ENCODE measurements at places on chromosomes 7 and 10.

GRCh38 chr7:106827626-106828025 is 37.5 kb upstream of the PIK3CG start:
- DNase-seq = no peak

DNA sequence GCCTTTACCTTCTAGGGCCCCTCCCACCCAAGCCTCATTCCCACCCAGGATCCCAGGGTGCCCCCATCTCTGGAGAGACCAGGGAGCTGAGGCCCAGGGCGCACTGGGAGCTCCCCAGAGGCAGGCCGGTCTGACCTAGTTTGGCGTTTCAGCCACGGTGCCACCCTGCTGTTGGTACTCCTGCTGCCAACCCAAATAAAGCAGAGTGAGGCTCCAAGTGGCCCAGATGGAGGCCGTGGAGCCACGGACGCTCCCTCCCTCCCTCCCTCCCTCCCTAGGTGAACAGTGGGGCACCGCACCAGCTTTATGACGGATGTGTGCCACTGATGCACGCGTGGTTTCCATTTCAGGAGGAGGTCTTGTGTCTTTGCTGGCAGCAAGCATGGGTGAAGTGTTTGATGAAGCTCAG is 1.8 kb downstream of the INPP5A start:
- no peak for DNase-seq

DNA sequence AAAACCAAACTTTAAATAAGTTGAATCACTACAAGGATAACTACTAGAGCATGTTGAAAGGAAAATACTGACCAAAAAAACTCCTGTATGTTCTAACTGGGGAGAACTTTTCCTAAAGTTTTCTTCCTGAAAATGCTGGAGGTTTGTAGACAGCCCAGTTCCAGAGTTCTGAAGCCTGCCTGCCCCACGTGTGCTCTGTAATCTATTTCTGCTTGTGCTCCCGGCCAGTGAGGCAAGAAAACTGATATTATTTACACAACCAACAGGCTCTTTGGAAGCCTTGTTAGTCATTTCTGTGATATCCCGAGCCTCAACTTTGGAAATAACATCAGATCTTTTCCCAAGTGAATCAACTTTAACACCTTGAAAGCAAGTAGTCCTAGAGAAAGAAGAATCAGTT is 46.7 kb downstream of the ZFAND4 start:
- no peak for DNase-seq

- DNase-seq = no peak
Measured at GRCh38 chr7:93889261-93889660, 1.3 kb downstream of the TFPI2 start.

DNA sequence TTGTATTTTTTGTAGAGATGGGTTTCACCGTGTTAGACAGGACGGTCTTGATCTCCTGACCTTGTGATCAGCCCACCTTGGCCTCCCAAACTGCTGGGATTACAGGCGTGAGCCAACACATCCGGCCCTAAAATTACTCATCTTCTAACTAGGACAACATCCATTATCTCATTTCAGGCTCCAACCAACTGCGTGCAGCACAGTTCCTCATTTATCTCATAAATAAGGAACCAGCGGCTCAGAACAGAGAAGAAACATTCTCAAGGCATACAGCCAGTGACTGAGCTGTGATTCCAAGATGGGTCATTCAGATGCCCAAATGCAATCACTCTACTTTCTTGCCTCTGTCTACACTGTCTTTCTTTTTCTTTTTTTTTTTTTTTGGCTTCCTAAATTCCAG is 356.1 kb downstream of the ELMO1 start:
- DNase-seq = peak; percentile 97

GRCh38 chr7:101795461-101795860 is 22.0 kb upstream of the CUX1 start:
- DNase-seq = no peak

- DNase-seq = no peak
Measured at GRCh38 chr7:23887660-23888059, 177.6 kb downstream of the STK31 start.

DNA sequence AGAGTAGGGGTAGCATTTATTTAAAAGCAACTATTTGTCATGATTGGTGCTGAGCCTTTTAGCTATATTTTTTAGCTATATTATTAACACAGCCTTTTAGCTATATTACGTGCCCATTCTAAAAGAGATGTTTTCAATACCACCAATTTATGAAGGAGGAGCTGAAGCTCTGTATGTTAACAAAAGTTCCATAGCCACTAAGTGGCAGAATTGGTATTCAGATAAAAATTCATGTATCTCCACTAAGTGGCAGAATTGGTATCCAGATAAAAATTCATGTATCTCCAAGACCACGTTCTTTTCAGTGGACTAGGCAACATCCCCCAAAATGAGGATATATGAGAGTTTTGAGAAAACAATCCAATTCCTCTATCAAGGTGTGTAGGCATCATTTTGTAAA is 268.6 kb downstream of the HGF start:
- DNase-seq = no peak

GRCh38 chr10:43352951-43353350 is 18.5 kb upstream of the FXYD4 start:
- DNase-seq = no peak

DNA sequence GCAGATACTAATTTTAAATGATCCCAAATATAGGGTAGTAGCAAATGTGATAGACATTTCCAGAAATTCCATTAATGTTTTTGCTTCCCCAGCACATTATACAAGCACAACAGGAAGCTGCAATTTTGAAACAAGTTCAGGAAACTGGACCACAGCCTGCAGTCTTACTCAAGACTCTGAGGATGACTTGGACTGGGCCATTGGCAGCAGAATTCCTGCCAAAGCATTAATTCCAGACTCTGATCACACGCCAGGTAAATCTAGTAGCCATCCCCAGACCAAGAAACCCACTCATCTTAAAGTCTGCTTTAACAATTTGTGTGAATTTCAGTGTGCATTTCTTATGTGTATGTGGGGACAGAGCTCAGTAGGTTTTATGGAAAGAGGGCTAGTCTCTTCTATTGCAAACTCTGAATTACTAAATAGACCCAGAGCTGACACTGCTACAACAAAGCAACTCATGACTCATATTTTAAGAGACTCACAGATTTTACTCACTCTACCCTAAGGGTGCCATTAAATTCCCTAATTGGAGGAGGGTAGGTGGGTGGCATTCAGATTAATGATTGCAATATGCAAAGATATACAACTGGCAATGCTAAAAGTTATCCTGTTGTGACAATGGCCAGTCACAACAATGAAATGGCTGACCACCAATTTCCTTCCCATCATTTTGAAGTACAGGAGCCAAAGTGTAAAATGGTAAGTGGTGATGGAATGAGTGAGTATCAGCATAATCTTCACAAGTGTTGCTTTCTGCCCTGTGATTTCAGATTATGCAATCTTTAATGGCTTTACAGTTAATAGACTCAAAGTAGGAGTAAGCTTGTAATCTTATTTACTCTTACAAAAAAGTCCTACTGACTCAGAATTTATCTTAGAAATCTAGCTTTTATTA is 317.6 kb upstream of the PLXDC2 start:
- no peak for DNase-seq

GRCh38 chr10:60643874-60644273 is 134.4 kb upstream of the CDK1 start:
- DNase-seq = no peak

- peak; percentile 26 for DNase-seq
Measured at GRCh38 chr10:97412891-97413304, 11.8 kb upstream of the RRP12 start.

- DNase-seq = no peak
Measured at GRCh38 chr7:75599244-75599781, 107.2 kb downstream of the SPDYE5 start.

- no peak for DNase-seq
Measured at GRCh38 chr7:93378131-93378760, 146.1 kb downstream of the VPS50 start.

- DNase-seq = no peak
Measured at GRCh38 chr10:105195831-105196230, 554.7 kb downstream of the SORCS3 start.

DNA sequence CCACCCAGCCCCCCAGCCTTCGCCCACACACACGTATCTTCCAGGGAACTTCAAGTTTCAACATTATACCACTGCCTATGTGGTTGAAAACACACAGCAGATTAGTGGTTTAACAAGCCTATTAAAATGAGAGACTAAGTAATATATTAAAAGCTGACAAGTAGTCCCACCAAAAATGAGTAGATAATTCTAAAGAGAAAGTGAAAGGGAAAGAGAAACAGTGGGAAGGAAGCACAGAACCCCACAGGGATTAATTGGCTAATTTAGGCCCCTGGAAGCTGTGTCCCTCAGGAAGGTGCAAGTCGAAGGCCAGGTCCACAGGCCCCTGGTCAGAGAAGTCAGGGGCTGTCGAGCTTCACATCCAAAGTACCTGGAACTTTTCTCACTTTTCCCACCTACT is 210.5 kb upstream of the YAE1 start:
- no peak for DNase-seq

DNA sequence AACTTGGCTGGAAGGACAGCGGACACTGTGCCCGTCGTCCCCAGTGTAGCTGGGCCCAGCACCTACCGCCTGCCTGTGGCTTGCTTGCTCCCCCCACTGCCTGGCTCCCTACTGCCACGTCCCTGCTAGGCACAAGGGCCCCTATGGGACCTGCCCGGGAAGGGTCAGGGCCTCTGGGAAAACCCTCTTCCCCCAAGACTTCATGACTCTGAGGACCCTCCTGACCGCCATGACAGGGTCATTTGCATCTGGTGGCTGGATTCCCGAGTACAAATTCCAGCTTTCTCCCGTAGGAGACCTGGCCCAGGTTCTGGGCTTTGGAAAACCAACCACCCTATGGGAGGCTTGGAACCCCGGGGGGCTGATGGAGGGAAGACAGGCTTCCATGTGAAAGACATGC is 1.4 kb upstream of the MMD2 start:
- DNase-seq = no peak

DNA sequence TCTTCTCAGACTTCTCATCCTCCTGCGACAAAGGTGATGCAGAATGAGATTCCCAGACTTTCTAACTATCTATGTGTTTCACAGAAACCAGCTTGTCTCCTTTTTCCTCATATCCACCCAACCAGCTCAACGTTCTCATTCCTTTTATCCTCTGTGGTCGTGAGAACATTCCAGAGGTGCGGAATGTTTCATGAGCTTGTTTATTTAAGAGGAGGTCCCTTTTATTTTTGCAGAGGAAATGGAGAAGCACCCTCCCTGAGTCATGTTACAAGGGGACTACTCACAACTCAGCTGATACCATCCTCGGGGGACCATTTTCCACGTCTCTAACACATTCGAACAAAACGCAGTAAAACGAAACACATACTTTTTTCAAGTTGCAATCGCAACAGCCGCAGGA is 93.2 kb downstream of the ZRANB1 start:
- DNase-seq = no peak

GRCh38 chr10:5446390-5446926 is 34.1 kb downstream of the NET1 start:
- peak; percentile 65 for DNase-seq

GRCh38 chr7:148340438-148341280 is 249.9 kb upstream of the C7orf33 start:
- no peak for DNase-seq

DNA sequence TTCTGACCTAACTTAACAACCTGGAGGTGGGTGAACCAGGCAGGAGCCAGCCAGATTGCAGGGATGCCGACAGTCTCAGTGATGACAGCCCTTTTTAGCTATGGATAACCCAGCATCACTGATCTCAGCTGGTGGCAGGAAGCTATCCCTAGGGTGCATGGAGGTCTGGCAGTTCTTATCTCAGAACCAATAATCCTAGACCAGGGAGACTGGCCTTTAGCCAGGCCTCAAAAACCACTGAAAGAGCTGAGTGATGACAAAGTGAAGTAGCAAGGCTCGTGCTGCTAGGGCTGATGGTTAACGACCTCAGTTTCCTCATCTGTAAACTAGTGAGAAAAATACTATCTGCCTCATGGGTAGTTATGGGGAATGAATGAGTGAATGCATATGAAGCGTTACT is 112.5 kb downstream of the RALA start:
- DNase-seq = no peak

- DNase-seq = no peak
Measured at GRCh38 chr10:103947799-103948516, 19.0 kb upstream of the SLK start.

GRCh38 chr10:71941318-71941717 is 22.9 kb upstream of the CHST3 start:
- no peak for DNase-seq

- peak; percentile 77 for DNase-seq
Measured at GRCh38 chr7:106597751-106598546, 63.0 kb downstream of the CCDC71L start.

DNA sequence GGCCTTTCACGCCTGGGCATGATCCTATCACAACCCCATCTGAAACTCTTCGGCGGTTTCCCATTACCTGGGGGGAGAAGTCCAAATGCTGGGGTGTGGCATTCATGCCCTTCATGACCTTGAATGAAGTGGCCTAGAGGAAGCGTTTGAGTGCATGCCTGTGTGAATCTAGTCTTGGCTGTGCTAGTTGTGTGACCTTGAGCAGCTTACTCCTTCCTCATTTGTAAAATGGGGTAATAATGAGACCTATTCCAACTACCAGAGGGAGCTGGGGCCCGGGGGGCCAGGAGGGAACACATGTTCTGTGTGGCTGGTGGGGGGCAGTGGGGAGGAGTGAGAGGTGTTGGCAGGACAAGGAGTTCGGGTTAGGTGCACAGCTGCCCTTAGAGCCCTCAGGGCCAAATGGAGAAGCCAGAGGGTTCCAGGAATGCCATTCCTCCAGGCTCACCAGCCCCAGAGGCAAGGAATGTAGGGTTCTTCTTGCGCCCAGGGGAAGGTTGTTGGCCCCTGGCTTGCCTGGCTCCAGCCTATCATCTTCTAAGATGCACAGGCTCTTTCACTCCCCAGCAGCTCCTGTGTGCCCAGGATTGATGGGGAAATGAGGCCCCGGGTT is 21.3 kb upstream of the TBRG4 start:
- DNase-seq = no peak

DNA sequence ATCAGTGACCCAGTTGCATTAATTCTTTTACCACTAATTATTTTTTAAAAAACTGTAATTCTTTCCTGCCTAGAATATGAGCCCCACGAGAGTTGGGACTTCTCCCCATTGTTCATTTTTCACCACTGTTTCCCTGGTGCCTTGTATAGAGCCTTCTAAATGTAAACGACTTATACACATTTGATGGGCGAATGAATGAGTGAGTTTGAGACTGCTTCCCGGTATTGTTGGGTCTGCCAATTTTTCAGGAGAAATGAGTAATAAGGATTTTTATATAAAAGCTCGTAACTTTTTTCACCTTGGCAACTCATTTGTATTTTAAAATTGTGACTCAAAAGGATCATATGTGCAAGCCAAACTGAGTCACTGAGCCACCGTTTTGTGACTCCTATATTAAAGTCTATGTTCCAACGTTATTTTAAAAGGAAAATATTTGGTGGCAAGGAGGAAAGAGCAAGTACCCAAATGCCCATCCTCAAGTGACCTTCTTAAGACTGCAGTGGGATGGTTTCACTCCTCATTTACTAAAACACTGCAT is 621.3 kb downstream of the KCNMA1 start:
- DNase-seq = no peak

- peak; percentile 40 for DNase-seq
Measured at GRCh38 chr10:86678999-86679792, 10.9 kb downstream of the LDB3 start.

- DNase-seq = peak; percentile 58
Measured at GRCh38 chr10:11145495-11145855, 127.8 kb downstream of the CELF2 start.

Data from inflammatory macrophage treated with lipopolysaccharide for 4 hours (primary cell).